ENCODE measurements at places on chromosomes 13 and 19.

DNA sequence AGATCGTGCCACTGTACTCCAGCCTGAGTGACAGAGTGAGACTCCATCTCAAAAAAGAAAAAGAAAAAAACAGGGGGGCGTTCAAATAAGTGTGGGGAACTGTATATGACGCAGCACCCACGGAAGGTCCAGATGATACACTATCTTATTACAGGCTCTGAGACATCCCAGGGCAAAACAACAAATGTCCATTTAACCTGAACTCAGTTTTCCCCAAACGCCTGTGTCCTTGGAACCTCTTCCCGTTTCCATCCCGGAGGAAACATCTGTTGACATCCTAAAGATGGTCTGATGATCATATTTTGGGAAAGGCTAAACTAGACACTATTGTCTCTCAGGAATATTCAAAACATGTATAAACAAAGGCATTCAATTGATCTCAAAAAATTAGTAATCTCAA, 72.4 kb downstream of the COL4A1 start:
- DNase-seq: no peak

DNA sequence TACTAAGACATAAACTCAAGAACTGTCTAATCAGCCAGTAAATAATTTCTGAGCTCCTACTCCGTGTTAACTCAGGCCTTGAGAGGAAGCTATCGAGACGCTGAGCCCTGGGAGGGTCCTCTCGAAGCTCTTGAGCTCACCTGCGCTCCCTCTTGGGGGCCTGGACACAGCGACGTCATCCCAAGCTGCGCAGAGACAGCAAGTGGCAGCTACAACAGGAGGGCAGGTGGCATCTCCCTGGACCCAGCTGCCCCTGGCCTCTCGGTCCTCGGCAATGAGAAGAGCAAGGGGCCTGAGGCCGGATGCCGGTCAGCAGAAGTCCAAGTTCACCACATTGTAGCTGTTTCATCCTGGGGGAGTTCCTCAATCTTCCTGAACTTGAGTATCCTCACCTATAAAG, 30.5 kb upstream of the TUBGCP3 start:
- DNase-seq: no peak

GRCh38 chr13:24184265-24184841, 23.8 kb downstream of the SPATA13 start:
- DNase-seq: no peak

GRCh38 chr19:10701955-10702525, 801 bp downstream of the QTRT1 start:
- DNase-seq: no peak

DNA sequence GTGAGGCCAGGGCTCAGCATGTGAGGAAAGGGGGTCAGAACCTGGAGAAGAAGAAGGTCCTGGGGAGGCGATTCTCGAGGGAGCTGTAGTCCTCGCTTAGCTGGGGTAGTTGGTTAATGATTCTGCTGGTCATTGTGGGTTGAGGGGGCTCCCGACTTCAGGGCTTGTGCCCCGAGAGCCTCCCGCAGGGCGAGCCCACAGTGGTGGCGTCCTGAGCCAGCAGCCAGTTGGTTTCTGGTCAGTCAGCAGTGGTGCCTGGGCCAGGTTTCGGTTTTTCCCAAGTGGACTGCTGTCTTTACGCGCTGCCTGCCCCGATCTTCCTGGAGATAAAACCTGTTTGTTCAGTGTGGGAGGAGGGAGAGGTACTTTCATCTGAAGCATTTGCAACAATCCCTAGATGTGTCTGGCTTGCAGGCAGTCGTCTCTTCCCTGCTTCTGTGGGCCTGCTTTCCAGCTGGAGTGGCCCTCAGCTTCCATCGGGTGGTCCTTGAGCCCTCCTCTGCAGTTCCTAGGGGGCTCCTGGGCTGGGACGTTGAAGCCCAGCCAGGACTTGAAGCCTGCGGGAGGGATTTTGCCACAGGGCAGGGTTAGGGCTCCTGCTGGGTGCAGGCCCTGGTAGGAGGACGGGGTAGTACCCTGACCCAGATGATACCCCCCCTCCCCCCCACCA, 3.2 kb downstream of the PTBP1 start:
- DNase-seq: no peak

DNA sequence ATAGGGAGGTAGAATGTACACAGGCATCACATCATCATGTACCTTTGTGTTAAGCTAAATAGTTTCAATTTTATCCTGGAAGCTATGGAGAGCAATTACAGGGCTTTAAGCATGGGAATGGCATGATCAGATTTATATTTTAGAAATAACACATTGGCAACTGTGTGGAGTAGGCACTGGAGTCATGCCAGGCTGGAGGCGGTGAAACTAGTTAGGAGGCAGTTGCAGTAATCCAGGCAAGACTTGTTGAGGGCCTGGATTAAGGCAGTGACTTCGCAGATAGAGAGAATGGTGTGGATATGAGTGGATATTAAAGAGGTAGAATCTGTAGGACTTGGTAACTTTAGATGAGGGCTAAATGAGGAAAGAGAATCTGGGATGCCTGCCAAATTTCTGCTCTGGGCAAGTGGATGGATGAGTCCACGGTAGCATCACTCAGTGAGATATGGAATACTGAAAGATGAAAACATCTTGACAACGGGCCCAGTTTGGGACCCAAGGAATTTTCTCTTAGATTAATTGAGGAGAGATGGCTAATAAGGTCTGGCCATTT, 506.2 kb downstream of the FGF9 start:
- DNase-seq: no peak

GRCh38 chr13:58119351-58119750, 487.8 kb downstream of the PCDH17 start:
- no peak for DNase-seq

DNA sequence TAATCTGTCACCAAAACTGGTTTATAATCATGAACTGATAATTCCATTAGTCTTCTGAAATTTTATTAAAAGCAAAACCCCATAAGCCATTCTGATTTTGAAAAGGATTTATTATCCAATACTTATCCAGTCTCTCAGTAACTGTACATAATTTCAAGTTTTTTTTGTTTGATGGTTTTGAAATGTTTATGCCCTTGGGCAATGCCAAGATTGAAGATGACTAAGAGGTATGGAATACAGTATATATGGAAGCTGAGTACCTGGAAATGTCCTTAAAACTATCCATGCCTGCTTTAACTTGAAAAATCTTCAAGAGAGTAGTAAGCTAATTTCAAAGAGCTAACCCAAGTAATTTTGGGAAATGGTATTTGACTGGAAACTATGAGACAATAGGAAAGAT, 1.8 kb upstream of the NEK5 start:
- no peak for DNase-seq

DNA sequence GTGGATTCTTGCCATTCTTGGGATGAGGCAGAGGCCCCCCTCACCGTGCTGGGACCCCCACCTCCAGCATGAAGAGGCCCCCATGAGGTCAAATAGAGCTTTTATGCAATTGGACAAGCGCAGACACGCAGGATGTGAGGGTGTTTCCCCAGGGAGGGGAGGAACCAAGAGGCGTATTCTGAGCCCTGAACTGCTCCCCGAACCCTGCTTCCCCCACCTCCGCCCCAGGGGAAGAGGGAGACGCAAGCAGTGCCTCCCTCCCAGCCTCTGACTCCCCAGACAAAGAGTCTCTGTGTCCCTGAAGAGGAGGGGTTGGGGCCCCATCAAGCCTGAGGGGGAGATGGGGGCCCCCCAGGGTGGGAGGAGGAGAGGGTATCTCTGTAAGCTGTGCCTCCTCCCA, 1.3 kb upstream of the RDH8 start:
- DNase-seq: no peak

DNA sequence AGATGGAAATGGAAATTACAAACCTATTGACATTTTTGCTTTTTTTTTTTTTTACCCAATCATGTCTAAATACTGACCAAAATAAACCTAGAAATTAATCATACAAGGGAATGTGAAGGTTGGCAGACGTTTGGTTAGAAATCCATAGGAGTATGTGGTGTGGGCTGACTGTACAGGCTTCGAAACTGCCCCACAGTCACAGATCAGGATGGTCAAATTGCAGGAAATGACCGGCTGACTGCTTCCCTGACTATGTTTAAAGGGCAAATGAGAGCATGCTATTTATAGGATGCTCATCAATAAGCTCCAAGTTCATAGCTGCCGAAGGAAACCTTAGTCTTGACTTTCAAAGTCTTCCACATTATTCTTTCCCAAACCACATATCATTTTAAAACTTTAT, 118.4 kb downstream of the COG6 start:
- no peak for DNase-seq

DNA sequence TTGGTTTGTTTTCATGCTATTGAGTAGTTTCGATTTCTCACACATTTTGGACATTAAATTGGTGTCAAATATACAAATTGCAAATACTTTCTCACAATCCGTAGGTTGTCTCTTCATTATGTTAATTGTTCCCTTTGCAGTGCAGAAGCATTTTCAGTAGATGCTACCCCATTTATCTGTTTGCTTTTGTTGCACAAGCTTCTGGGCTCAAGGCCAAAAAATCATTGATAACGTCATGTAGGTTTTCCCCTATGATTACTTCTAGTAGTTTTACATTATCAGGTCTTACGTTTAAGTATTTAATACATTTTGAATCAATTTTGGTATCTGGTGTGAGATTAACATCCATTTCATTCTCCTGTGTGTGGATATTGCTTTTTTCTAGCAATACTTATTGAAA, 14.0 kb upstream of the ZNF347 start:
- no peak for DNase-seq

DNA sequence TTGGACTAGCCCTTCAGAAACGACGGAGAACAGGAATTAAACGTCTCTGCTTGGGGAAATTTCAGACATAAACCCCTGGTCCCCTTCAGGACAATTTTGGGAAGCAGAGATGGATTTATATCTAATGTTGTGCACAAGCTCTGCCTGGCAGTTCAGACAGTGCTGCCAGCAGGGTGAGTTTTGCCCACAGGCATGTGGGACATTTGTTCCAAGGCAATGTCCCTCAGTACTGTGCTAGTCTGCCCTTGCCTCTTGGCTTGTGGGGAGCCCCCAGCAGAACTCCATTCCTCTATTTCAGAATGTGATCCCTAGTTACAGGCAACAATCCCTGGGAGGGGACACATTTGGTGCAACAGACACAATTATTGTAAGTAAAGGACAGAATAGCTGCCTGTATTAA, 76.5 kb upstream of the GPR12 start:
- DNase-seq: no peak

DNA sequence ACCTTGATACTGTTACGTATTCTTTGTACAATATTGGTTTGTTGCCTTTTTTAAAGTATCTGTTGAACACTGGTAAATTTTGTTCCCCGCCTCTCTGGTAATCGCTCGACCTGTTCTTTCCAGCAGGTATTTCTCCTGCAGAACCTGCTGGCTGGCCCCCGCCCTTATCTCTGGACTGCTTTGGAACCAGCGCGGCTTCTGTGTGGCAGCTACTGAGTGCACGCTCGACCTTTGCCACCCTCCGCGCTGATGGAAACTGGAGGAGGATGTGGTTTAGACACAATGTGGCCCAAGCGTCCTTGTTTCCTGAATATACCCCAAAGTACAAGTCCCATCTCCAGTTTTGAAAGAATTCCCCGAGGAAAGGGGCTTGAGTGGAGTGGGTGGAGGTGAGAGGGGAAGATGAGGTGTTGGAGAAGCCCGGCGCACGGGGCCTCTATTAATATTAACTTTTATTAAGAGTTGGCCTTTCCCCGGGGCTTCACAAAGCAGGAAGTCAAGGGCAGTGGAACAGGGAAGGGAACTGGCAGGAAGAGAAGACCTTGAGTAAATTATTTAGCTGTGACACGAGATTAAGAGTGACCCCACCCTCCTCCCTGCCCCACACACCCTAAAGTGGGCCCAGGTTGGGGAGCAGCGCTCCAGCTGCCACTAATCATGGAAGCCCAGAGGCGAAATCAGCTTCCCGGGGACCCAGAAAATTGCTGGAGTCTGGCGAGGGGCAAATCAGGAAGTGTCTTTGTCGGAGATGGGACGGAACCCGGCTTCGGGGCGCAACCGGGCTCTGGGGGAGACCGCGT, 16.0 kb downstream of the CDX2 start:
- DNase-seq: no peak

DNA sequence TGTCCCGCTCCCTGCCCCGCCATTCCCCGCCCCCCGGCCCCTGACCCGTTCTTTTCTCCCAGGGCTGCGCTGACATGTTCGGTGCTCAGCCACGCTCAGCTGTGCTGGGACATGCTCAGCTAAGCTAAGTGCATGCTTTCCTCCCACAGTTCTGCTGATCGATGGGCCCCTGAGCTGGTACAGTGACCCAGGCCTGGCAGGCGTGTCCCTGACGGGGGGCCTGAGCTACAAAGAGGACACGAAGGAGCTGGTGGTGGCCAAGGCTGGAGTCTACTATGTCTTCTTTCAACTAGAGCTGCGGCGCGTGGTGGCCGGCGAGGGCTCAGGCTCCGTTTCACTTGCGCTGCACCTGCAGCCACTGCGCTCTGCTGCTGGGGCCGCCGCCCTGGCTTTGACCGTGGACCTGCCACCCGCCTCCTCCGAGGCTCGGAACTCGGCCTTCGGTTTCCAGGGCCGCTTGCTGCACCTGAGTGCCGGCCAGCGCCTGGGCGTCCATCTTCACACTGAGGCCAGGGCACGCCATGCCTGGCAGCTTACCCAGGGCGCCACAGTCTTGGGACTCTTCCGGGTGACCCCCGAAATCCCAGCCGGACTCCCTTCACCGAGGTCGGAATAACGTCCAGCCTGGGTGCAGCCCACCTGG, 3.7 kb downstream of the TNFSF9 start:
- no peak for DNase-seq

All from globus pallidus (tissue), 1 donor.